ENCODE measurements at places on chromosomes 4 and X.

GRCh38 chrX:40063555-40063954, 34.2 kb downstream of the BCOR start:
- DNase-seq: no peak

- DNase-seq: no peak
Measured at GRCh38 chr4:170198747-170199146, 109.0 kb upstream of the AADAT start.

GRCh38 chr4:19913650-19914049, 338.1 kb upstream of the SLIT2 start:
- DNase-seq: no peak

GRCh38 chrX:2928191-2928582, 952 bp downstream of the ARSD start:
- no peak for DNase-seq

DNA sequence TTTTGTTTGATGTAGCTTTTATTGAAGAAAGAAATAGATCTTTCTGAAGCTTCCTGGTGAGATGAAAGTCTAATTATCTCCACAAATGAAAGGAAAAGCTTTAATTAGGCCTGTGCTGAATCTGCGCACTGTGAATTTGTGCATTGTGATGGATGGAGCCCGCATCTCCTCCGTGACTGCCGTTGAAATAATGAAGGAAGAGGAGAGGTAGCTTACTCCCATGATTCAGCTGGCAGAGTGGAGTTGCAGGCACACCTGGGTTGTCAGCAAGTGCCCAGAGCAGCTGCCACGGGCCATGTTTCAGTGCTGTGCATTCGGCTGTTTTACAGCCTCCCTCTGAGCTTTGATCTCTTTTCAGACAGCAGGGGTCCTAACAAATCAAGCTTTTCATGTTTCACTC, 735.3 kb upstream of the TENM3 start:
- no peak for DNase-seq

DNA sequence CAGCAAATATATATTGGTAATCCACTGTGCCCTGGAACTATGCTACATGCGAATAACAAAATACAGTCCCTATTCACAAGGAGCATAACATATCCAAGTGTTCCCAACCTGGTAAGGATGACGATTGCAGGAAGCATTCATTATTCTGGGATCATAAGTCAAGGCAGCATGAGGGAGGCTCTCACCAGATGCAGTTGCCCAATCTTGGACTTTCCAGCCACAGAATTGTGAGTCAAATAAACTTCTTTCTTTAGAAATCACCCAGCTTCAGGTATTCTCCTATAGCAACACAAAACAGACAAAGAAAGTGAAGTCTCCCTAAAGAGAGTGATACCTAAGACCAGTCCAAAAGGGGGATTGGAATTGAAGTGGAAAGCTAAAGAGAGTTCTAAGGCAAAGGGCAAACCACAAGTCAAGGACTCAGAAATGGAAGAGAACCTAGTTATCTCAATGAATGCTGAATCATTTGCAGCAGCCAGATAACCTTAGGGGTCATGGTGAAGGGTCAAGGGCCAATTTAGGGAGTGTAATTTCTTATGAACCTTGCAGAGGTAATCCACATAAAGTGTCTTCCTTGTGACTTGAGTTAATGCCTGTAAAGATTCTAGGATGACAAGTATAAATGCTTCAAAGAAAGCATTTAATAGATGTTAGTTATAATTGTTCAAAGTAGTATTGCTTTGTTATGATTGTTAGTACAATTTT, 103.1 kb upstream of the PCDH7 start:
- DNase-seq: no peak

GRCh38 chrX:16304751-16305150, 137.5 kb downstream of the MAGEB17 start:
- DNase-seq: no peak

DNA sequence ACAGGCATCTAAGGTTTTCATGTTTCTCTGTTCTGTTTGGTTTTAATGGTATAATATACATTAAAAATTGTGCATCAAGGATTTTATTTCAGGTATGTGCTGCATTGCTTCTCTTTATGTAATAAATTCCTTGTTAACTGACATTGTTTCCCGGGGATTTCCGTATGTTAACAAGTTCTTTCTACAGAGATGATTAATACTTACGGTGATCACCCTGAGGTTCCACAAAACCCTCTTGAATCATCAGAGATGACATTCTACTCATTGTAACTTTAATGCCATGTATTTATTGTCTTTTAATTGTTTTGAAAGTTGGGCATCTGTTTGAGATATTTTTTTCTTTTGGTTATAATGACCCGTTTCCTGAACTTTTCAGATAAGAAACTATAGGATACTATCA, 37.5 kb downstream of the ARHGAP10 start:
- DNase-seq: no peak

DNA sequence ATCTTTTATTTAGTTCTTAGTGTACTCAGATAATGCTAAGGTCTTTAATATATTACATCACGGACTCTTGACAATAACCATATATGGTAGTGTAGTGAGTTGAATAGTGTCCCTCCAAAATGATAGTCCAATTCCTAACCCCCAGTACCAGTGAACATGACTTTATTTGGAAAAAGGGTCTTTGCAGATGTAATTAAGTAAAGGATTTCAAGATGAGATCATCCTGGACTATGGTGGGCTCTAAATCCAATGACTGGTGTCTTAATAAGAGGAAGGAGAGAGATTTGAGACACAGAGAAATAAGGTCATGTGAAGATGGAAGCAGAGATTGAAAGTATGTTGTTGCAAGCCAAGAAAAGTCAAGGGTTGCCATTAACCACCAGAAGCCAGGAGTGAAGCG, 236.5 kb upstream of the DIPK2B start:
- no peak for DNase-seq

- no peak for DNase-seq
Measured at GRCh38 chr4:104248726-104249125, 246.0 kb downstream of the CXXC4 start.

DNA sequence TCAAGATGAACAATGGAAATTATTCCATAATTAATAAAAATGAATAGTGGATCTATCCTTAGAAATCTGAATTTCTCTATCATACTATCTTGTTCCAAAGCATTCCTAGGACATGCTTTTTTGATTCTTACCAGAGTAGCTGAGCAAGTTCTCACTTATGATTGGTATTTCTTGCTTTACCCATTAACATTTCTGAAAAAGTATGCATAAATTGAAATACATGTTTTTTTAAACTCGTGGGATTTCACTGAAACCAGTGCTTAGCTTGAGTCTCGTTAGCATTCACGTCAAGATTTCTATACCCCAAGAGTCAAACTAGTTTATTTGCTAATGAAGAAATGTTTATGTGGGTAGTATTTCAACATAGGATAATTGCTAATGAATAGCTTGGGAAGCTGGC, 89.0 kb downstream of the ELOVL6 start:
- no peak for DNase-seq

GRCh38 chrX:113514906-113515305, 674.3 kb upstream of the AMOT start:
- DNase-seq: no peak

DNA sequence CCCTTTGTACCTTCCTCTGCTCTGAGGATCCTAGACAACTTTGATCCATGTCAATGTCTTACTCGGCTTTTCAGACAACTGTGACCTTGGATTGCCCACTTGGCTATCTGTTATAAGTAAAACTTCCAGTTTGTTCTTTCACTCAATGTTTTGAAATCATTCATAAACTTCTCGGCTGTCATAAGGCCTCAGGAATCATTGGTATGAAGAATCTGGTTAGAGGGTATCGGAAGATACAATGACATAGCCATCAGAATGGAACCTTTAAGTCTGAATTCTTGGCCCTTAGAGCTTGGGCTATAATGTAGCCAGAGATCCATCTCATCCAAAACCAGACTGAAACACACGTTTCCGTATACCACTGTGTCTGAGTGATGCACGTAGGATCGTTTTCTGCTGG, 59.0 kb upstream of the WDR1 start:
- no peak for DNase-seq

- no peak for DNase-seq
Measured at GRCh38 chr4:174600391-174600790, 78.1 kb upstream of the HPGD start.

- DNase-seq: no peak
Measured at GRCh38 chr4:145734576-145735346, 54.8 kb downstream of the C4orf51 start.

DNA sequence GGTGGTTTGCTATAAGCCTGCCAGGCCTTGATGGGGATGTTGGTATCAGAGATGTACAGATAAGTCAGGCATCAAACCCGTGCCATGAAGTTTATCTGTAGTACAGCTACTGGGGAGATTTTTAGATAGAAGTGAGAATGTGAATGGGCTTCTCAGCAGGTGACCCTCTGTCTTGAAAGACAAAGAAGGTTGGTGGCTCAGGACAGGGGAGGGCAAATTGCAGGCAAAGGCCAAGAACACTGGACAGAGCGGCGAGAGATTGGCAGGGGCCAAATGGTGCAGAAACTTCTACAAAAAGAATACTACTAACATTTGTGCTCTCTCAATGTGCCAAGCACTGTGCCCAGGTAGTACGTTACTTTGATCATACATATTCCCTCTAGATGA, 1.9 kb upstream of the PIM2 start:
- no peak for DNase-seq

- no peak for DNase-seq
Measured at GRCh38 chr4:172168888-172169287, 355.7 kb downstream of the GALNTL6 start.

DNA sequence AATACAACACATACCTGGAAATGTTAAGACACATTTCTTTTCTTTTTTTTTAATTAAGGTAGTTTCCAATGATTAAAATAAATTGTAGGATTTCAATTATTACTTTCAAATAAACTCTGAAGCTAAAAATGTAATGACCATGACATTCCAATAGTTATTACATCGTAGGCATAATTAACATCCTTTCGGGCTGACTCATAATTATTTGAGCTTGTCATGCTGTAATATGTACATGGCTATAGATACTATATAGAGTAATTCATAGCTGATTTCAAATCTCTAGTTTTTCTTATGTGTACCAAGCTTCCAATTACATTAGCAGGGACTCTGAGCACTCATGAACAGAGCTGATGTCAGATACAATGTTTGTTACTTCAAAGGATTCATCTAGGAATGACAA, 125.7 kb upstream of the GABRG1 start:
- no peak for DNase-seq

GRCh38 chr4:86993909-86994681, 59.3 kb downstream of the AFF1 start:
- DNase-seq: no peak

- no peak for DNase-seq
Measured at GRCh38 chr4:25811374-25811690, 51.5 kb downstream of the SEL1L3 start.

Measured in stimulated activated CD8-positive, alpha-beta memory T cell treated with anti-CD3 and anti-CD28 coated beads, Interleukin-7, amount 100 ng/mL, for 24 hours (primary cell).